ENCODE measurements at places on chromosomes 11 and 22.

- DNase-seq: no peak
These were observed 96.7 kb downstream of the CADM1 start for GRCh38 chr11:115407496-115407895.

- no peak for DNase-seq
These were observed 37.4 kb downstream of the C11orf71 start for GRCh38 chr11:114362958-114363357.

- DNase-seq: no peak
These were observed 5.3 kb downstream of the HARBI1 start for GRCh38 chr11:46611526-46612304.

DNA sequence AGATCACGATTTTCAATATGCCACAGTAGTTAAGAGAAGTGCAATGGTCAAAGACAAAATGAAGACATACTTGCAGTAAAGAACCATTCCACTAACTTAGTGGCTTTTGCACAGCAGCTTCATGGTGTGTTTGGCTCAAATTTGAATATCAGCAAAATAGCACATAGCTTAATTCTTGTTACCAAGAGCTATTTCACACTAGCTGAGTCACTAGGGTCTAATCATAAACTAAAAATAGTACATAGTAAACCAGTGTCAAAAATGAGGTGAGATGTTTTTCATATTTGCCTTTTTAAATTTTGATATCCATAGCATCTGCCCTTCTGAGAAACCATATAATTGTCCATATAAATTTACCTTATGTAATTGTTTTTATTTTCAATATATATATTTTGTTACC is 325.0 kb upstream of the LUZP2 start:
- DNase-seq: no peak

DNA sequence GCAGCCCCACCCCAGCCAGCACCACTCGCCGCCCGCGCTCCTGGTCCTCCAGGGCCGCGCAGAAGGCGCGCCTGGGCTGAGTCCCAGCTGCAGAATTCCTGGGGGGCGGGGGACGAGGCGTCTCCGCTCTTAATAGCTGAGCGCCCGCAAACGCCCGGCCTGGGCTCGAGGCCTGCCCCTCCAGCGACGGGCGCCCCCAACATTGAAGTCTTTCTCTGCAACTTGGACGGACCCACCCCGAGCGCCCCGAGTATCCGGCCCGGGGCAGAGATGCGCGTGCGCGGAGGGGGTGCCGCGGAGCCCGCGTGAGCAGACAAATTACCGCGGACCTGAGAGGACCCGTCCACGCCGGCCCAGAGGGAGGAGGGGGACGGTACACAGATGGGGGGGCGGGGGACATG is 6.7 kb upstream of the SYT7 start:
- DNase-seq: no peak

DNA sequence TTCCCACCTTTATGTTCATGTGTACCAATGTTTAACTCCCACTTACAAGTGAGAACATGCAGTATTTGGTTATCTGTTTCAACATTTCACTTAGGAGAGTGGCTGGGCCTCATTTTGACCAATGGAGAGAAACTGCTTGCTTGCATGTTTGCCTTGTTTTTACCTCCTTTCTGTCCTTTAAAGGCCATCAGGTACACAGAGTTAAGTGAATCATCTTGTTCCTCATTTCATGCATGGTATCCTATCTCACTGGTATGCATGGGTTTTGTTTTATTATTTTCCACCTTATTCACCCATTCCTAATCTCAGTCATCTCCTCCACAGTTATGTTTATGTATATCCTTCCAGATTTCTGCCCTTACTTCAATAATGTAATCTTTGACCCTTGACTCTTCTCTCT is 101.0 kb downstream of the ELP4 start:
- DNase-seq: no peak

DNA sequence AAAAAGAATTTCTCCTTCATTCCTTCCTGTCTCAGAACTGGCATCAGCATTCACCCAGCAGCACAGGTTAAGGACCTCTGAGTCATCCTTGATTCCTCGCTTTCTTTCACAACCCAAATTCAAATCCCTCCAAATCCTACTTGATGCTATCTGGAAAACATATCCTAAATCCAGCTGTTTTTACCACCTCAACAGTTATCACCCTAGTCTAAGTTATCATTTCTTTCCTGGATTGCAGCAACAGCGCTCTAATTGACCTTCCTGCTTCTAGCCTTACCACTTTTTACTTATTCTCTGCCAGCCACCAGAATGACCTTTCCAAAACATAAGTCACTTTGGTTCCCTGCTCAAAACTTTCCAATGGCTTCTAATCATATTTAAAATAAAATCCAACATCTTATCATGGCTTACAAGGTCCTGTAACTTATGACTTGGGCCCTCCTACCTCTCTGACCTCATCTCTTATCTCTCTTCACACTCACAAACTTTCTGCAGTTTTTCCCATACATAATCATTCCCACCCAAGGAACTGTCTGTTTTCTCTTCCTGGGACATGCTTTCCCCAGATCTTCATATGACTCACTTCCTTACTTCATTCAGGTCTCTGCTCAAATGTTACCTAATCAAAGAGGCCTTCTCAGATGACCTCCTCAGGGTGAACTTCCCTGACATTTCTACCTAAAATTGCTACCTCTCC is 119.4 kb downstream of the TTC28 start:
- no peak for DNase-seq

- DNase-seq: no peak
These were observed 10.3 kb downstream of the MRGPRG start for GRCh38 chr11:3208272-3208671.

GRCh38 chr11:16512198-16512898 is 156.0 kb upstream of the SOX6 start:
- DNase-seq: no peak

DNA sequence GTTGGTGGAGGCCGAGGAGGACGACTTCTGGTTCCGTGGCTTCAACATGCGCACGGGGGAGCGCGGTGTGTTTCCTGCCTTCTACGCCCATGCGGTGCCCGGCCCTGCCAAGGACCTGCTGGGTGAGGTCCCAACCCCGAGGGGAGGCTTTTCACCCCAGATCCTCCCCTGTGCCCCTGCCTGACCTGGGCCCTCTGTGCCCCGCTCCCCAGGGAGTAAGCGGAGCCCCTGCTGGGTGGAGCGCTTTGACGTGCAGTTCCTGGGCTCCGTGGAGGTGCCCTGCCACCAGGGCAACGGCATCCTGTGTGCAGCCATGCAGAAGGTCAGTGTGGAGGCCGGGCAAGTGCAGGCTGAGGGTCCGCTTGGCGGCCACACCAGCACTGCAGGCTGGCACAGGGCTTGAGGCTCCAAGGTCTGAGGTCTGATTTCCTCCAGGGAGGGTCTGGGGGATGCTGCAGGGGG is 5.1 kb downstream of the MAPK8IP2 start:
- DNase-seq: no peak

- no peak for DNase-seq
These were observed 1078.3 kb downstream of the FAM181B start for GRCh38 chr11:81655351-81655750.

DNA sequence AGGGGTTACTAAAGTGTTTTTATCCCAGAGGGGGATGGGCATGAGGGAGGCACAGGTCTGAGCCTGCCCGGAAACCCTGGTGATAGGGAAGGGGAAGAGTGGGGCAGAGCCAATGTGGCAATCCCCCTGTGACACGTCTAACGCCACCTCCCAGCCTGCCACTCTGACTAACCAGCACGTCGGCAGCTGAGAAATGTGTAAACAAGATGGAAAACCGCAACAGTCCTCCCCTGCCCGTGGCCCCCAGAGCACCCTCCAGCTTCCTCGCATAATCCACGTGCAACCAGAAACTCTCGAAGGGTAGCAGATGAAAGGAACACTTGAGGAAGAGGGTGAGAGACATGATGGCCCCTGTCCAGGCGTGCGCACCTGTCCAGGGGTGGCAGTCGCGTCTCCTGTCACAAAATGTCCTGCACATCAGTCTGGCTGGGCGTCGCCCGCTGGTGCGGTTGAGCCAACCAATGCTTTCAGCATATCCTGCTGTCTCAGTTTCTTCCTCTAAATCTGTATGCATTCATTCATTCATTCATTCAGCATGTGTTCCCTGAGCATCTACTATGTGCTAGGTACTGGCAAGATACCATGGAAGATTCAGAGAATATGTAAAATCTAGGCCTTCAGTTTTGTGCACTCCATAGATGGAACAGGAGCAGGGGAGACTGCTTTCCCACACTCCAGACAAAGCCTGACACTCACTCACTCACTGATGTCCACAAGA is 4.5 kb downstream of the TMPRSS4 start:
- DNase-seq: peak; percentile 66

- no peak for DNase-seq
These were observed 18.1 kb upstream of the INCENP start for GRCh38 chr11:62105667-62106191.

GRCh38 chr11:37988031-37988430 is 1390.0 kb upstream of the RAG2 start:
- DNase-seq: no peak

GRCh38 chr11:121282886-121283502 is 9.6 kb upstream of the SC5D start:
- no peak for DNase-seq

DNA sequence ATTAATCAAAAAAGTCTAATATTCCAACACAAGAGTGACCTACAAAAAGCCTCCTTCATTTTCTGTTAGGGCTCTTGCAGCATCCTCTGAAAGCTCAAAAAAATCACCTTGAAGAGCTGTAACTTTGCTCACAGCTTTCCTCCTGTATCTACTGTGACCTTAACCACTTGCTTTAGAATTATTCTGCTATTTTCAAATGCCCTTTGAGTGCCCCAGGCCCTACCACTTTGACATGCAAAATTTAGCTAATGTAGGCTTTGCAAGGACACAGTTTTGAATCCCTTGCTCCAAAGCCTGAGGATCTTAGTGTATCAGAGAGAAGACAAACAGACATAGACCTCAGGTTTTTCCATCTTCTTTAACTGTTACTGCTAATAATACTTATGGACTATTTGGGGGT is 253.1 kb downstream of the LRRC4C start:
- DNase-seq: no peak

- DNase-seq: no peak
These were observed 14.6 kb downstream of the TANGO2 start for GRCh38 chr22:20035375-20036083.

GRCh38 chr22:20002636-20003035 is 14.0 kb downstream of the ARVCF start:
- DNase-seq: no peak

DNA sequence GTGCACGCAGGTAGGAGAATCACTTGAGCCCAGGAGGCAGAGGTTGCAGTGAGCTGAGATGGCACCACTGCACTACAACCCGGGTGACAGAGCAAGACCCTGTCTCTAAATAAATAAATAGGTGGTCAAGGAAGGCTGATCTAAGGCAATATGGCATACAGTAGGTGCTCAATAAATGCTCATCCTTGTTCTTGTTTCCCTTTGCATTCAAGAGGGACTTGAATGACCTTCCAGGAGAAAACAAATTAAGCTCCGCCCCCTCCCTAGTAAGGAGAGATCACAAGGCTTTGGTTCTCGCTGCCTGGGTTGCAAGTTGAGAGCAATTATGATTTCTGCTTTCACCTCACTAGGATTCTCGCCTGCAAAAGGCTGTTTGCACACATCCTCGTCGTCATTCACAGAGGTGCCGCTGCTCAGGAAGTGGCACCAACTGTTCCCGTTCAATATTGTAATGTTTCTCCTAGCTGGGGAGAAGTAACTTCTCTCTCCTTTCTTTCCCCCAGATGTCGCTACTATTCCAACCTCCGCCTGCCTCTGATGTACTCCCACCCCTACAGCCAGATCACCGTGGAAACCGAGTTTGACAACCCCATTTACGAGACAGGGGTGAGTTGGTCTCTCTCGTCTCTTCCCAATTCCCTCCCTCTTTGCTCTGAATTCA is 51.8 kb upstream of the ASPHD2 start:
- no peak for DNase-seq

GRCh38 chr11:67384851-67385366 is 6.9 kb upstream of the RAD9A start:
- DNase-seq: no peak

DNA sequence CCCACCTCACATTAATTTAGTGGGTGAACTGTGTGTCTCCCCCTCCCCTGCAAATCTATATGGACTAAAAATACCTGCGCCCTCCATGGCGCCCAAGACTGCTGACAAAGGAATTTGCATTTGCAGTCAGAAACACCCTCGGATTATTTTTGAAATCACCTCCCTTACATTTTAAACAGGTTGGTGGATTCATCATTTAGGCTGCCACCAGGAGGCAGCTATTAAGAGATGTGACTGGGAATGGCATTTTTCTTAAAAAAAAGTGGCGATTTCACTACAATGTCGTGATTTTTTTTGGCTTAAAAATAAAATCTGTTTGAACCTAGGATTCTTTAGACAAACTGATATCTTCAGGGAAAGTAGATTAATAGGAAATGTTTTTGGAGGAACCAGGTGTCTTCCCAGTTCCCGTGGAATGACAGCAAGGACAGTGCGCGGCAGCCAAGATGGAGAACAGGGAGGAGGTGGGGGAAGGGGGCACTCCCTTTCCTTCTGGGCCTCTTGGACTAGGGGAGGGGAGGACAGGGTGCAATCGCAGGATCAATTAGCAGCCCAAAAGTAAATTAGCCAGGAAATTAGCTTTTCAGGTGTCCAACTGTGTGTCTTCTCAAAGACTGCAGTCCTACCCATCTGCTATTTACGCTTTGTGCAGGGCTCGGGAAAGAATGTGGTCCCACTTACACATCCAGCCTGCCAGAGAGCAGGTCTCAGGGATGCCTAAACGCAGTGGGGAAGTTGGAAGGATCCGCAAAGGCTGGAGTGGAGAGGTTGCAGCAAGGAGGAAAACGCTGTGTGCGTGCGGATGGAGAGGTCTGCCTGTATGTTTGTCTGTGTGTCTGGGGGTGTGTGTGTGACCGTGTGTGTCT is 496.4 kb downstream of the NTM start:
- DNase-seq: no peak

- no peak for DNase-seq
These were observed 787 bp upstream of the RDX start for GRCh38 chr11:110297076-110297725.

GRCh38 chr11:113681282-113681681 is 24.8 kb downstream of the TMPRSS5 start:
- DNase-seq: no peak

- no peak for DNase-seq
These were observed 13.8 kb downstream of the GGT5 start for GRCh38 chr22:24230911-24231656.

- DNase-seq: no peak
These were observed 32.7 kb downstream of the GRAMD4 start for GRCh38 chr22:46652847-46653331.

- DNase-seq: no peak
These were observed 9.5 kb downstream of the TSKU start for GRCh38 chr11:76792505-76793264.

DNA sequence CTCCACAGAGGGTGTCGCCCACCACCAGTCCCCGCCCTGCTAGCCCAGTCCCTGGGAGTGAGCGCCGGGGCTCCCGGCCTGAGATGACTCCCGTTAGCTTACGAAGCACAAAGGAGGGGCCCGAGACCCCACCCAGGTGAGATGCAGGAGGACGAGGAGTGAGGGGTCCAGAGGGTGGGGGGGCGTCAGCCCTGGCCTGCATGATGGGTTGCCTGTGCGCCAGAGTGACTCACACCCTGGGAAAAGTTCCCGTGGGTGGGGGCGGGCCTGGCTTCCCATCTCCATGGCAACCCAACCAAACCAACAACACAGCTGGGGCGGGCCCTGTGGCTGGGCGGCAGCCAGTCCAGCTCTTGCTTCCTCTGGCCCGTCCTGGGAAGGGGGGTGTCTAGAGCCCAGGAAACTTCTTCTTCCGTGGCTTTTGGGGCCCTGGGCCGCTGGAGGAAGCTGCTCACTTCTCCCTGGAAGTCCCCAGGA is 4.5 kb downstream of the GAS2L1 start:
- DNase-seq: peak; percentile 82

- DNase-seq: no peak
These were observed 26.1 kb downstream of the CSTF3 start for GRCh38 chr11:33135216-33135615.

GRCh38 chr11:92284107-92284506 is 59.5 kb downstream of the FAT3 start:
- DNase-seq: no peak
